ENCODE measurements at places on chromosomes 4 and X. TPM values are rescaled to one million over a fixed set of nuclear protein-coding genes. Genes with fewer than 3 reads are reported as not detected.

DNA sequence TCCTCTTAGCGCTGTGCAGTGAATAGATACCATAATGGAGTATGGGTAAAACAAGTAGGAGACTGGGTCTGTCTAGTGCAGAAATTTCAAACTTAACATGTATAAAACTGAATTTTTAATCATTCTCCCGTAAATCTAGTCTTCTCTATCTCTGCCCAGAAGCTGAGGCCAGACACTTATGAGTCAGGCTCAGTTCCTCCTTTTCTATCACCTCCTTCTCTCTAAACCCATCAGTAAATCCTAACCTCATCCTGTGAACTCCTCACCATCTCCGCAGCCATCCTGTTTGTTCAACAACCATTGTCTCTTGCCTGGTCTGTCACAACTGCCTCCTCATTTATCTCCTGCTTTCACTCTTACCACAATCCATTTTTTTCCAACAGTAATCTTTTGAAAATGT lies 19.8 kb upstream of the SGMS2 start:
- no peak overlapping the region for H3K4me3 ChIP-seq
- DNase-seq = no peak
- H3K4me1 ChIP-seq = no peaks in the 10 kb centered on the region
- no peak overlapping the region for H3K27ac ChIP-seq

GRCh38 chrX:153414856-153415510 lies 3.7 kb downstream of the ZFP92 start:
- no peaks in the 10 kb centered on the region for H3K27me3 ChIP-seq
- H3K4me1 ChIP-seq = no peaks in the 10 kb centered on the region
- H3K36me3 ChIP-seq = no peaks in the 10 kb centered on the region
- H3K27ac ChIP-seq = no peak overlapping the region

GRCh38 chrX:3697701-3698279 lies 15.7 kb downstream of the PRKX start:
- peaks cover 4% of the 10 kb centered on the region for H3K4me1 ChIP-seq
- peak overlapping the region; percentile 36 for H3K4me3 ChIP-seq
- no peaks in the 10 kb centered on the region for H3K36me3 ChIP-seq
- peak overlapping the region; percentile 52 for H3K27ac ChIP-seq
- peak; percentile 15 for DNase-seq

The COL25A1 gene
- total RNA-seq = 0.81 TPM

DNA sequence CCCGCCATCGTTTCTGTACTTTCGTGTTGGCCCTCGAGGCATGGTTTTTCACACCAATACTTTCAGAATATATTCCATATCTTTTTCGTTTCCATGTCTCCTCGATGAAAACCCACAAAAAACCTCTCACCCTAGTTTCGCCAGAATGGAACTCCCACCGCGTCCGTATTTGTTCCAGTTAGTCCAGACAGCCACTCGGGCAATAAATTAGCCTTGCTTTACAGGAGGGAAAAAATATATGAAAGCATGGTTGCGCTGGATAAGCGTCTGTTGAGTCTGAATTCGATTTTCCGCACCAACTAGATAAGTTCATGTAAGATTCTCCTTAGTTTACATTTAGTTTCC lies 550 bp upstream of the CHM start:
- peak overlapping the region; percentile 79 for H3K27ac ChIP-seq
- peaks cover 6% of the 10 kb centered on the region for H3K4me1 ChIP-seq
- no peaks in the 10 kb centered on the region for H3K27me3 ChIP-seq
- DNase-seq = no peak
- H3K4me3 ChIP-seq = peak overlapping the region; percentile 81

GRCh38 chr4:138475116-138475515 lies 233.0 kb upstream of the SLC7A11 start:
- no peaks in the 10 kb centered on the region for H3K27me3 ChIP-seq
- no peak overlapping the region for H3K27ac ChIP-seq
- no peaks in the 10 kb centered on the region for H3K4me1 ChIP-seq
- H3K4me3 ChIP-seq = no peak overlapping the region
- no peak for DNase-seq
- no peaks in the 10 kb centered on the region for H3K36me3 ChIP-seq

GRCh38 chr4:13700021-13700857 lies 72.7 kb upstream of the BOD1L1 start:
- H3K27ac ChIP-seq = no peak overlapping the region
- H3K4me3 ChIP-seq = no peak overlapping the region
- no peaks in the 10 kb centered on the region for H3K4me1 ChIP-seq
- no peaks in the 10 kb centered on the region for H3K36me3 ChIP-seq

The ADRA2C gene
- total RNA-seq = 105 TPM

- no peak for DNase-seq
- H3K27ac ChIP-seq = no peak overlapping the region
- no peak overlapping the region for H3K4me3 ChIP-seq
- H3K27me3 ChIP-seq = no peaks in the 10 kb centered on the region
- H3K4me1 ChIP-seq = no peaks in the 10 kb centered on the region
Observed at GRCh38 chr4:26226629-26227376, 94.0 kb upstream of the RBPJ start.

DNA sequence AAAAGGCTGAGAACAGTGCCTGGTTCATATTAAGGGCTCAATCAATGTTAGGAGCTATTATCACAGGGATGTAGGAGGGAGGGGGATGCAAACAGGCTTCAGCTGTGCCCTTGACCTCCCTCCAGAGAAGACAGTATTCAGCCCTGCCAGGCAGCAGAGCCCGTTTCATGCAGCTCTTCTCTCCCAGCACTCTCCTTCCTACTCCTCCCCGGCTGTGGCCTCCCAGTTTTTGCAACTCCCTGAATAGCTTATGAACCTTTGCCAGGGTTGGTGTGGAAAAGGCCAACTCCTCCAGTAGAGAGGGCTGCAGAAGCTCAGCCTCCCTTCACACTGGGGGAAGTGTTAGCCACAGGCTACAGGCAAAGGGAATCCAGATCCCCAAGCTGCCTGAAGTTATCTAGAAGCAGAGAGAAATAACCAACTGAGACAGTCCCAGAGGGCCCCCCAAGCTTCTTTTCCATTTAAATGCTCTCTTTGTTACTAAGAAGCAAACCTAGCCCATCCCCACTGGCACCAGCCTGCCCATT lies 31.7 kb upstream of the APLN start:
- no peaks in the 10 kb centered on the region for H3K4me1 ChIP-seq
- no peak overlapping the region for H3K4me3 ChIP-seq
- no peaks in the 10 kb centered on the region for H3K36me3 ChIP-seq
- DNase-seq = no peak

The JADE1 gene
- 63.8 TPM for total RNA-seq

- no peak for DNase-seq
- H3K27ac ChIP-seq = no peak overlapping the region
- H3K36me3 ChIP-seq = no peaks in the 10 kb centered on the region
- no peaks in the 10 kb centered on the region for H3K4me1 ChIP-seq
- no peak overlapping the region for H3K4me3 ChIP-seq
- no peaks in the 10 kb centered on the region for H3K27me3 ChIP-seq
Observed at GRCh38 chr4:22531311-22532019, 15.6 kb upstream of the ADGRA3 start.

The CLDN22 gene
- total RNA-seq = not detected

The PLP2 gene
- total RNA-seq = 90.2 TPM

DNA sequence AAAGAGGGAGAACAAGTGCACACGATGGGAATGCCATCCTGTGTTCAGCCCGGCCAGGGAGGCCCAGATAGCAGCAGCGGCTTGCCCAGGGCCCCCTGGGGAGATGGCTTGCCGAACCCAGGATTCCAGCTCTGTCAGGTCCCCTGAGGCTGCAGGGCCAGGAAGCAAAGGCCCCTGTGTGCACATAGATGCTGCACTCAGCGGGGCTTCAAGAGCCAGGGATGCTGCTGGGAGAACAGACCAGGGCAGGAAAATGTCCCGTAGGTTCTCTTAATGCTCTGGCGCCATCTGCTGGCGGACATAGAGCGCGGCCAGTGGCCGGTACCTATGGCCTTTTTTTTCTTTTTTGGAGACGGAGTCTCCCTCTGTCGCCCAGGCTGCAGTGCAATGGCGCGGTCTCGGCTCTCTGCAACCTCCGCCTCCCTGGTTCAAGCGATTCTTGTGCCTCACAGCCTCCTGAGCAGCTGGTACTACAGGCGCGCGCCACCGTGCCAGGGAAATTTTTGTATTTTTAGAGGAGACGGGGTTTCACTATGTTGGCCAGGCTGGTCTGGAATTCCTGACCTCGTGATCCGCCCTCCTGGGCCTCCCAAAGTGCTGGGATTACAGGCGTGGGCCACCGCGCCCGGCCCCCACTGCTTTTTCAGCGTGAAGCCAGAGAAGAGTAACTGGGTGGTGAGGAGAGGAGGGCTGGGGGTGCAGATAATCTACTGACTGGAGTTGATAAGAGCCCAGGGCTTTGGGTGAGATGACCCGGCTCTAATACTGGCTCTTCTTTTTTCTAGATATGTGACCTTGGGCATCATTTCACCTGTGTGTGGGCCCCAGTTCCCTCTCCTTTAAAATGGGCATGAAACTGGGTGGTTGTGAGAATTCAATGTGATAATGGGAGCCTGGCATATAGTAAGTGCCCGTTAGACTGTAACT lies 22.5 kb downstream of the MED28 start:
- peaks cover 28% of the 10 kb centered on the region for H3K36me3 ChIP-seq
- H3K4me1 ChIP-seq = no peaks in the 10 kb centered on the region
- H3K27me3 ChIP-seq = no peaks in the 10 kb centered on the region
- H3K27ac ChIP-seq = no peak overlapping the region
- DNase-seq = peak; percentile 17

The FRMPD3 gene
- total RNA-seq = not detected

- H3K36me3 ChIP-seq = no peaks in the 10 kb centered on the region
- no peak overlapping the region for H3K27ac ChIP-seq
- DNase-seq = no peak
- H3K4me1 ChIP-seq = no peaks in the 10 kb centered on the region
- H3K27me3 ChIP-seq = no peaks in the 10 kb centered on the region
- no peak overlapping the region for H3K4me3 ChIP-seq
Observed at GRCh38 chr4:156326246-156326645, 372.6 kb upstream of the CTSO start.

The NPY5R gene
- total RNA-seq = 5.3 TPM

DNA sequence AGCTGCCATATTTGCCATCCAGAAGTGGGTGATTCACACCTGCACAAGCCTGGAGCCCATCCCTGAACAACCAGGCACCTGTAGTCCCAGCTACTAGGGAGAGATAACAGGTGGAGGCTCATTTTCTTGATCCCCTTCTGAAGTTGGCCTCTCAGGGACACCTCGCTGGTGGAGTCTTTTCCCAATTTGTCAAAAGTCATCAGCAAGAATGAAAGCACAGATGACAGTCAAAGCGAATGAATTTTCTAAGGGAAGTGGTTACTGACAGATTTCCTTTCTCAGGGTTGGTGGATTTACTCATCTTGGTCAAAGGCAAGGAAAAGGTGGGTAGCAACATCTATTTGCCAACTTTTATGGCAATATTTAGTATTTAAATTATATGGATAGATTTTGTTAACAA lies 36.5 kb downstream of the FGFBP1 start:
- no peak for DNase-seq
- no peaks in the 10 kb centered on the region for H3K27me3 ChIP-seq
- H3K4me1 ChIP-seq = no peaks in the 10 kb centered on the region

The OCIAD2 gene
- total RNA-seq = 6.6 TPM

The HSFX3 gene
- not detected for total RNA-seq

GRCh38 chrX:80879916-80880315 lies 70.2 kb upstream of the BRWD3 start:
- H3K27ac ChIP-seq = no peak overlapping the region
- no peak for DNase-seq
- H3K4me1 ChIP-seq = no peaks in the 10 kb centered on the region
- H3K4me3 ChIP-seq = no peak overlapping the region

The CCNA2 gene
- total RNA-seq = 2.4 TPM

- no peaks in the 10 kb centered on the region for H3K36me3 ChIP-seq
- H3K27me3 ChIP-seq = no peaks in the 10 kb centered on the region
- no peak for DNase-seq
- no peak overlapping the region for H3K4me3 ChIP-seq
- H3K27ac ChIP-seq = no peak overlapping the region
Observed at GRCh38 chrX:134718105-134718965, 60.1 kb upstream of the PLAC1 start.

DNA sequence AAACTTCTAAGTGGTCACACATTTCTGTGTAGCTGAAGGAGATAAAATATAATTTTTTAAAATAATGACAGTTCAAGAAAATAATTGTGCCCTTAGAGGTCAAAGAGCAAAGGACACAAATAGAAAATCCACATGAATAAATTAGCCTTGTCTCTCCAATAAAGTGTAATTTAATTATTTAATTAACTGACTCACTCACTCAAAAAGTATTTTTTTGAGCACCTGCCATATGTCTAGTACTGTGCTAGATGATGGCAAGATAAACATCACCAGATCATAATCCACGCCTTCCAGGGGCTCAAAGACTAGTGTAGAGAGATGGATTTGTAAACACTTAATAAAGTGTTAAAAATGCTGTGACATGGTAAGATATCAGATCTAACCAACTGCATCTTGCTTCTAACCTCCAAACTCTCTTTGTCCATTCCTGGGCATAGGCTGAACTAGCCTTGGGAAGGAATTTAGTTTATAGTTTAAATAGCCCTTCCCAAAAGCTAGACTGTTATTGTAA lies 112.5 kb downstream of the SCLT1 start:
- no peak overlapping the region for H3K4me3 ChIP-seq
- H3K4me1 ChIP-seq = no peaks in the 10 kb centered on the region
- no peaks in the 10 kb centered on the region for H3K27me3 ChIP-seq
- no peak overlapping the region for H3K27ac ChIP-seq
- no peaks in the 10 kb centered on the region for H3K36me3 ChIP-seq

GRCh38 chrX:119237562-119237942 lies 1.5 kb downstream of the PGRMC1 start:
- no peaks in the 10 kb centered on the region for H3K27me3 ChIP-seq
- peak overlapping the region; percentile 88 for H3K4me3 ChIP-seq
- peak overlapping the region; percentile 91 for H3K27ac ChIP-seq
- no peaks in the 10 kb centered on the region for H3K36me3 ChIP-seq
- no peak for DNase-seq
- no peaks in the 10 kb centered on the region for H3K4me1 ChIP-seq

Measured in thoracic aorta (tissue), 2 donors.